ENCODE measurements at places on chromosomes 6 and 20. TPM values are rescaled to one million over a fixed set of nuclear protein-coding genes. Genes with fewer than 3 reads are reported as not detected.

The HLA-DRA gene
- not detected for total RNA-seq

The GINS1 gene
- total RNA-seq = 36.8 TPM

The PTK6 gene
- 3.5 TPM for total RNA-seq

The B3GALT4 gene
- total RNA-seq = 0.95 TPM

The HLA-DQB1 gene
- not detected for total RNA-seq

The MLIP gene
- not detected for total RNA-seq

The PKHD1 gene
- total RNA-seq = not detected

The TREML2 gene
- not detected for total RNA-seq

The ZSCAN26 gene
- 4.5 TPM for total RNA-seq

The ZSCAN9 gene
- total RNA-seq = 6.9 TPM
